ENCODE measurements at places on chromosomes 6 and 20.

DNA sequence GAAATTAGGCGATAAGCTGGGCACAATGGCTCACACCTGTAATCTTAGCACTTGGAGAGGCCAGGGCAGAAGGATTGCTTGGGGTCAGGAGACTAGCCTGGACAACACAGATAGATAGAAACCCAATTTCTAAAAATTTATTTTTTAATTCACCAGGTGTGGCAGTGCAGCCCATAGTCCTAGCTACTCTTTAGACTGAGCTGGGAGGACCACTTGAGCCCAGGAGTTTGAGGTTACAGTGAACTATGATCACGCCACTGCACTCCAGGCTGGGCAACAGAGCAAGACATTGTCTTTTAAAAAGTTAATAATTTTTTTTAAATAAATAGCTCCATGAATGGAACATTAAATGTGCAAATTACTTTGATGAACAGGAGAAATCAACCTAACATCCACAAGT is 8.2 kb downstream of the ZNF318 start:
- no peak for DNase-seq

DNA sequence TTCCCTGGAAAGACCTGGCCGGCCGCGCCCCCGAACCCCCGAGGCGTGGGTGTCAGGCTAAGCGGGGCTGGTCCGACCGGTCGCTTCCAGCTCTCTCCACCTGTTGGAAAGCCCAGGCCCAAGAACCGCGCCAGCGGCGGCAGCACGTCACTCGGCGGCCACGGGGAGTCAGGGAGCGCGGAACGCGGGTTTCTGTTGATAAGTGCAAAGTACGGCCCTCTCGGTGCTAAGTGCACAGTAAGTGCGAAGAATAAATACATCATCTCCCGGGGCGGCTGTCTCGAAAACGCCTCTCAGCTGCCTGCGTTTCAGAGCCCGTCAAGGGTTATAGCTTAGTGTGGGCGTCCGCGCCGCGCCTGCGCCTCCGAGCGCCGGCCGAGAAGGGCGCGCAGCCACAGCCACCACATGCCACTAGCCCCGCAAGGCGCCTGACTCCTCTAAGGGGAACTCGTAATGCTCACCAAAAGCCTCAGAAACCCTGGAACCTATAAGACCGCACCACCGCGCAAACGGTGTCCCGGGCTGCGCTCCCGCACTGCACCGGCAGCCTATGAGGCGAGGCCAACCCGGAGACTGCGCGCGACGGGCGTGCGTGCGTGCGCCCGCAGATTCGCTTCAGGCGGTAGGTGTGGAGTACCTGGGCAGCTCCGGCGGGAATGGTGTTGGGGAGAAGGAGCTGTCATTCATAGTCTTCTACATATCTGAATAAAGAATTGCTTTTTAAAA is 9.2 kb upstream of the TBX18 start:
- no peak for DNase-seq

GRCh38 chr20:45950330-45950646 is 15.8 kb downstream of the PCIF1 start:
- DNase-seq, result no peak

GRCh38 chr6:134511984-134512683 is 194.2 kb upstream of the SGK1 start:
- DNase-seq, result no peak

DNA sequence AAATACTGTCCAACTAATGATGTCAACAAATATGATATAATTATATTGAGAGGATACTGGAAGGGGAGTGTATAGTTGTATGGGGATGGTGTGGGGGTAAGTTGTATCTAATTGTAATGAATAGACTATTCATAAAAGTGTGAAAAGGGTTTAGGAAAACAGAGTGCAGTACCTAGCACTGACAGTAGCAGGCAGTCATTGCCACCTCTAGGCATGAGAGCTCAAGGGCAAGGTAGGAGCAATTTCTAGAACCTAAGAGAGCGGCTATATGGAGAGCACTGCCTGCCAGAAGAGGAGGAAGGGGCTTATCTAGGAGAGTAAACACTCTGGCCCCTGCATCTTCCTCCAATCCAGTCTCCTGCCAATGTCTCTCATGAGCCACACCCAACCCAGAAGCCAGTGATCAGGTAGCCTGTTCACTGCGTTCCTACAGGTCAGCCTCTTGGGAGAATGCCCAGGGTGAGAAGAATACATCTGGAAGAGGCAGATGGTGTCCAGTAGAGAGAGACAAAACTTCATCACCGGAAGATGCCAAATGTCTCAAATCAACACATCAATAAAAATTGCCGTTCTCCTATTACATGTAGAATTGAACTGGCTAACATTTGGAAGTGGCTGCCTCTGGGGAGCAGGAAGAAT is 200.0 kb downstream of the LY86 start:
- DNase-seq, result no peak

GRCh38 chr6:23200946-23201345 is 631.6 kb downstream of the HDGFL1 start:
- DNase-seq, result no peak

DNA sequence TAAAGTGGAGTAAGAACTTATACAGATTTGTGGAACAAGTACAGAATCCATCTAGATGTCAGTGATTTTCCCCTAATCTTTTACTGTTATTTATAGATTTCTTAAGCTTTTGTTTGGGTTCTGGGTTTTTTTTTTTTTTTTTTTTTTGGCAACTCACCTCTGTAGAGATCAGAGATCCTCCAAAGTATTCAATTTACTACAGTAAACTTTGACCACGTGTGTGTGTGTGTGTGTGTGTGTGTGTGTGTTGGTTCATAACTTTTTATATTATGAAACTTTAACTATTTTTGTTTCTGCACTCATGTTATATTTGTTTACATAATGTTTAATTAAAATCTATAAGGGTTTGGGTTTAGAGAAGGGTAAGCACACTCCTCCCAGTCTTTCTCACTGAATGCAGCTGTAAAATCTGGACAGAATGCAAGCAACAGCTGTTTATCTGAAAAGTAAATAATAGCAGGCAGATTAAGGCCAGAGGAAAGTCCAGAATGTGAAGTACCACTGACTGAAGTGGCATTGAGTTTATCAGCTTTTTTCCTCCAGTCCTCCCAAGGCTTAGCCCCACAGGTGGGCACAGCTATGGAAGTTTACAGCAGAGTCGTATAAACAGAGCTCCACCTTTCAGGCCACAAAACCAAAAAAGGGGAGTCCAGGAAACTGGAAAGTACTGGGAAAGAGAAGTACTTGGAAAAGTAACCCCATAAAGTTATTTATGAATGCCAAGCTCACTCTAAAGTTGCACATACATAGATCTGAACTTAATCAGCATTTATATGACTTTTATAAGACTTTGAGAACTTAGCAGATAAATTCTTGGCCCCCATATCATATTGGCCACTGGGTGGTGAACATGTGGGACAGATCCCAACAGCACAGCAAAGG is 43.0 kb upstream of the CD2AP start:
- DNase-seq, result no peak

- no peak for DNase-seq
Observed at GRCh38 chr6:6466967-6467761, 121.4 kb upstream of the LY86 start.

DNA sequence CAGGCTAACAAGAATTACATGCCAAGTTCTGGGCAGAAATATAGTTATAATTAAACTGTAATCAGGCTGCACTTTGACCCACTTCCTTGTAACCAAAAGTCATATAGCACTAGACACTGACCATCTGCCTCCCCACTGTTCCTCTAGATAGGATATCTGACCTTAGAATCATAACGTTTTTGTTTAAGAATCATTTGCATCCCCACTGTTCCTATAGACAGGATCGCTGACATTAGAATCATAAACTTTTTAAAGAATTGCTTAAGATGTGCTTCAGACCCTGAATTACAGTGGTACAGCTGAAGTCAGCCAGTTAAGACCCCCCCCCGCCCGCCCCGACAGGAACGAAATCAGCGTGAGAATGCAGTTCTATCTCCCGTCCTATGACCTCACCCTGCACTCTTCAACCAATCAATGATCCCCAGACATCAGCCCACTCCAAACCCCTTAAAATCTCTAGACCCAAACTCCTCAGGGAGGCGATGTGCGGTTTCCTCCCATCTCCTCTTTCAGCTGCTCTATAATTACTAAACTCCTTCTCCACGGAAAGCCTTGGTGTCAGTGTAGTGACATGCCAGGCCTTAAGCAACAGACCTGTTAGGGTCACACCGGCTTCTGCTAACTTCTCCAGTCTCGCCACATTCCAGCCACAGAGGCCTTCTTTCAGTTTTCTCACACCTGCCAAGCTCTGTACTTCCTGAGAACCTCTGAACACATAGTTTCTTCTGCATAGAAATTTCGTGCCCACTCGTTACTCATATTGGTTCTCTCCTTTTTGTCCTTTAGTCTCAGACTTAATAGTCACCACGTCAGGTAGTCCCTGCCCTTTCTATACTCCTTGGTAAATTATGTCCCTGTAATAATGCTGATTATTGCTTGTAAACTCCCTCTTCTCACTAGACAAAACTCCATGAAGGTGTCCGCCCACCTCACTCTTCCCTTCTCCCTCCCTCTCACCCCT is 93.5 kb downstream of the DTNBP1 start:
- DNase-seq, result no peak

- no peak for DNase-seq
Observed at GRCh38 chr20:62286493-62287064, 16.2 kb upstream of the ADRM1 start.

DNA sequence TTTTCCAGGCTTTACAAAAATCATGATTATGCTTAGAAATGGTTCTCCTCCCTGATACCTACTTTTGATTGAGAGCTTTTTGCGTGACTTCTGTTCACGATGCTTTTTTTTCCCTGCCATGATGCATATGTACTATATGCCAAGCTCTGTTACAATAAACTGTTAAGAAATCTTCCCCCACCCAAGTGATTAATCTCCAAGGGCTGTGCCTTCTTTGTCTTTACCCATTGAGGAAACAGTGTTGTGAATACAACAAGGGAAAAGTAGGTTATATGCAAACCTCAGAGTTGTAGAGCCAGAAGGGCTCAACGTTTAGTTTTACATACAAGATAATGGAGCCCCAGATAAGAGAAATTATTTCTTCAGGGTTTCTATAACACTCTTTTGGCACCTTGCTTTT is 34.1 kb upstream of the MYLK2 start:
- no peak for DNase-seq

DNA sequence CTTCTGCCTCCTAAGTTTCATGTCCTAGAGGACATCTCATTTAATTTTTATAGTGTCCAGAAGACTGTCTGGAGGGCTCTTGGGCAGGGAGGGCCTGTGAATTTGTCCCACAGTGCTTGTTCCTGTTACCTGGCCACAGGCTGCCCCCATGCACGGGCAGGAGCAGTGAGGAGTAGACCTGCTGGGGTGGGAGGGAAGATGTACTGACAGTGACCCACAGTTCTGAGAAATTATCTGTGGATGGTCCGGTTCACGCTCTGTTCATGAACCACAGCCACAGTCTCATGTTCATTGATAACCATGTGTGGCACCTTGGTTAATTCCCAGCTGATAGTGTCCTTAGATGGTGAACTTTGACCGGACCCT is 18.8 kb upstream of the ZNF831 start:
- DNase-seq, result no peak

DNA sequence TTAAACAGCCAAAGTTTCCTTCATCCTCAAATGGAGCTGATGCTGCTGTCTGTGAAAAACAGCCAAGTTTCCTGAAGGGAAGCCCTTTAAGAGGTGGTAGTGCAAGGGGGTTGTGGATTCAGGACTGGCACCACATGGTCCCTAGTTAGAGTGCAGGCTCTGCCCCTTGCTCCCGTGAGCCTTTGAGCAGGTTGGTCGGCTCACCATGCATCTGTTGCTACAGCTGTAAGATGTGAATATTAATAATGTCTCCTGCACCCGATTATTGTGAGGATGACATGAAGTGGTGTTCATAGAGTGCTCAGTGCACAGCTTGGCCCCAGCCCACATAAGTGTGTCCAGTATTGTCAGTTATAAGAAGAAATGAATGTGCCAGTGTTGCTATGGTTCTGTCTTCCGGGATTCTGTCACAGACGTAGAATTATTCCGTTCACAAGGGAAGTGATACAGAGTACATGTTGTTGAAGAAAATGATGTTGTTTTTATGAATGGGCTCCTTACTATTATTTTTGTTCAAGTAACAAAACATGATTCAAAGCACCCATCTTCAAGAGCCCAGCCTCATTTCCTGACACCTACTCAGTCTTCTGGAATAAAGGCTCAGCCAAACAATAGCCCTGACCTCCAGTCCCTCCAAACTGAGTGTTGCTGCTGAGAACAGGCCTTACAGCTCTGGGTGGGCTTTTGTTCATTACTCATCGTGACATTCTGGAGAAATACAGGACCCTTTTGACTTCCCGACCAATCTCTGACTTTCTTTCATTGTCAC is 2.9 kb upstream of the PKIG start:
- DNase-seq, result no peak

DNA sequence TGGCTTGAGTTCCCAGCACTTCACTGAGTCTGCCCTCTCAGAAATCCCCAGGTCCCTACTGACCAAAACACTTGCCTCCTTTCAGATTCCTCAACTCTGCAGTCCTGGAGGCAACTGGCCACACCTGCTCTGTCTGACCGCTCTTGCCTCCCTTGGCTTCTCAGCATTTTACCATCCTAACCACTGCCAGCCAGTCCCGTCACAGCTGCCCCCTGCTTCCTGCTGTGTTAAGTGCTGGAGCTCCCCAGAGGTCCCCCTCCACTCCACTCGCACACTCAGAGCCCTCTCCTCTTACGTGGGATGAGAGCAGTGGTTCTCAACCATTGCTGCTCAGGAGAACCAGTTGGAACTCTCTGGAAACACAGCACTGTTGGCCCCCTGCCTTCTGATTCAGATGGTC is 20.5 kb downstream of the ADAT2 start:
- no peak for DNase-seq

GRCh38 chr20:61569825-61570224 is 317.8 kb downstream of the CDH4 start:
- DNase-seq, result no peak

DNA sequence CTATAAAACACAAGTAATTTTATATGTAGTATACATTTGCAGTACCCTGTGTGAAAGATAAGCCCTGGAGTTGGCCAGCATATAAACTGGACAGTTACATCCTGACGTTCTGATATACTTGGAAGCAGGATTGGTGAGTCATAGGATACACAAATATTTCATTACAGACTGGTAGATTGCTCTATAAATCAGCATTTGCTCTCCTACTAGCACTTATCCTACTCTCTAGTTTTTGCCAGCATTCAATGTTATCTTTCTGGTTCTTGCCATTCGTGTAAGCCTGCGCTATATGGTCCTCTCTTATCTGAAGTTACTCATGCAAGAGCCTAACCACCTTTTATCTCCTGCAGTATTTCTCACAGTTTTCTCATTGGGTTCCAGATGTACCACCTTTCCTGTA is 680.2 kb upstream of the MMS22L start:
- no peak for DNase-seq

GRCh38 chr6:169263836-169264608 is 10.4 kb upstream of the THBS2 start:
- DNase-seq, result no peak

GRCh38 chr6:25389471-25389870 is 110.3 kb downstream of the CARMIL1 start:
- no peak for DNase-seq

- DNase-seq, result no peak
Observed at GRCh38 chr6:127366282-127367022, 23.0 kb upstream of the ECHDC1 start.

DNA sequence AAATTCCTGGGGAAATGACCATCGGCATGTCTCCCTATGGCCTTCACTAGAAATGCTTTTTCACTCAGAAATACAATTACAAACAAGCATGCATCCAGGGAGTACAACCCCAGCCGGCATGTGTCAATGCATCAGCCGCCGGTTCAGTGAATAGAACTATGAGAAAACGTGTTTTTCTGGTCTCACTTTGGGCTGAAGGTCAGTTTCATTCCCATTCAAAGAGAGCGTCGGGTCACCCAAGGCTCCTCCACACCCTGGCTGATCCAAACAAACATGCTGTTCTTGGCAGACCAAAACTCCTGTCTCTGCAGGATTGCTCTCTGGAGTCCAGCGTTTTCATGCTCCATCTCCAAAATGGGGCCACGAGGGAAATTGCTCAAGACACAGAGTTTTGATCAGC is 35.5 kb upstream of the NXT1 start:
- DNase-seq, result no peak
